B cell (primary cell): ENCODE measurements at places on chromosomes 3 and 15. TPM values are rescaled to one million over a fixed set of nuclear protein-coding genes. Genes with fewer than 3 reads are reported as not detected.

- no peaks in the 10 kb centered on the region for H3K27me3 ChIP-seq
- no peak overlapping the region for H3K27ac ChIP-seq
- no peak overlapping the region for H3K4me3 ChIP-seq
- H3K36me3 ChIP-seq: no peaks in the 10 kb centered on the region
Observed at GRCh38 chr3:42667523-42668412, 14.3 kb downstream of the ZBTB47 start.

Gene UROC1
- not detected in 2 replicates for total RNA-seq

Gene MST1R
- total RNA-seq: 2.4 and 2.8 TPM in 2 replicates

GRCh38 chr3:138598534-138598933 is 4.5 kb upstream of the CEP70 start:
- no peak for DNase-seq
- peaks cover 5% of the 10 kb centered on the region for H3K27me3 ChIP-seq
- H3K36me3 ChIP-seq: no peaks in the 10 kb centered on the region
- no peak overlapping the region for H3K4me3 ChIP-seq

DNA sequence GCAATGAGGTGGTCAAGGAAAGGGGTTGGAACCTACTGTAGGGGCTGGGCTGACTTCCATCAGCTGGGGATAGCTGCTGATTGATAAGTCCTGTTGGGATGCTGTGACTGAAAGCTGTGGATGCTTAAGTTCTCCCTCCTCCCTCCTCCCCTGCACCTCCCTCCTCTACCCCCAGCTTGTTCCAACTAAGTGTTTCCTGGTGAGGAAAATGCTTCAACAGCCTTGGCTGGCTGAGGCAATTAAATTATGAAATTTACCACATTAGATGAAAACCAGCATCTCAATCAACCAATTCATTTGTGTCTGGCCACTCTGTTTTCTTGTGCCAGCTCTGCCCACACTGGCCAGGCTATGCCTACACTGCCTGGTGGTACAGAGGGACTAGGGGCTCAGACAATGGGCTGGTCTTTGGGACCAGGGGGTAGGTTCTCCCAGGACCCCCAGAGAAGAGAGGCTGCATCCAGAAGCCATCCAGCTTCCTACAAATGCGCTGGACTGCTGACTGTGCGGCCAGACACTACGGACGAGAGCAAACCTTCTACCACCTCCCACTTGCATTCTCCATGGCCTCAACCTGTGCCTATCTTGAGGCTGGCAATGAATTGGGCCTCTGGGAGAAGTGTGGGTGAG is 2.5 kb downstream of the KLHL25 start:
- no peaks in the 10 kb centered on the region for H3K36me3 ChIP-seq
- no peak overlapping the region for H3K27ac ChIP-seq
- DNase-seq: no peak
- no peaks in the 10 kb centered on the region for H3K27me3 ChIP-seq
- peaks cover 21% of the 10 kb centered on the region for H3K4me1 ChIP-seq
- H3K4me3 ChIP-seq: no peak overlapping the region

Gene CACNA1D
- 0.07 TPM in 1 of 2 replicates, not detected in the other for total RNA-seq

GRCh38 chr15:100903168-100903554 is 16.0 kb upstream of the LRRK1 start:
- H3K4me1 ChIP-seq: no peaks in the 10 kb centered on the region
- no peaks in the 10 kb centered on the region for H3K36me3 ChIP-seq
- DNase-seq: no peak
- H3K4me3 ChIP-seq: no peak overlapping the region
- no peaks in the 10 kb centered on the region for H3K27me3 ChIP-seq

DNA sequence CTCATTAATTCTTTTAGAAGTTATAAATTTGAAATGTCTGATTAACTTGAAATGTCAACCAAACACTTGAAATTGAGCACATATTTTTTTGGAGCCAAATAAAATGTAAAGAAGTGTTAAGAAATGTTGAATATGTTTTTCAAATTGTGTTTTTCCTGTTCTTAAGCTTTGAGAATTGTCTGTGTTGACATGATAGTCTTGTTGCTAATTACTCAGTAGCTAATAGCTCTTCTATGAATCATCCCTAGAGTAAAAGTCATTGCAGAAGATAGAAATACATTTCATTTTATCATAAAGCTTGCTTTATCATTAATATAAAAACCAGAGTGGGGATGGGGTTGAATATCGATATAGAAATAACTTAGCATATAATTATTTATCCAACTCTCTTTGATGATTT is 41.9 kb upstream of the ABHD10 start:
- no peaks in the 10 kb centered on the region for H3K27me3 ChIP-seq
- H3K36me3 ChIP-seq: no peaks in the 10 kb centered on the region

GRCh38 chr3:70728311-70728710 is 415.9 kb upstream of the MDFIC2 start:
- no peaks in the 10 kb centered on the region for H3K4me1 ChIP-seq
- H3K27me3 ChIP-seq: no peaks in the 10 kb centered on the region
- no peak overlapping the region for H3K4me3 ChIP-seq
- no peaks in the 10 kb centered on the region for H3K36me3 ChIP-seq

DNA sequence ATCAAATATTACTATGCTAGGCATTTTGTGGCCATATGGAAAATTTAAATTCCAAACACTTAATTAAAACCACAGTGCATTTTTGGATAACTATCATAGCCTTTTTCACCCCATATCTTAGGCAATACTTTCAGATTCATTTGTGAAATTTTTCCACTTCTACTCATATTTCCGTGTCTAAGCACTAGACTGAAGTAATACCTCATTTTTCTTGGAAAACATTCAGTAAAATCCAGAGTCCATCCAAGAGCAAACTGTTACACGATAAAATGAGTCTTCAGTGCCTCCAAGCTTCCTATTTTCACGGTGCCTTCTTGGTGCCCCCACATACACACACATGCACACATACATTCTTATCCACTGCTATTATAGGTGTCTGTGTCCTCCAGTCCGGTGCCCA is 845.9 kb downstream of the TBL1XR1 start:
- no peak for DNase-seq
- H3K27ac ChIP-seq: no peak overlapping the region
- H3K36me3 ChIP-seq: no peaks in the 10 kb centered on the region

Gene ARPP19
- total RNA-seq: 147 and 152 TPM in 2 replicates

DNA sequence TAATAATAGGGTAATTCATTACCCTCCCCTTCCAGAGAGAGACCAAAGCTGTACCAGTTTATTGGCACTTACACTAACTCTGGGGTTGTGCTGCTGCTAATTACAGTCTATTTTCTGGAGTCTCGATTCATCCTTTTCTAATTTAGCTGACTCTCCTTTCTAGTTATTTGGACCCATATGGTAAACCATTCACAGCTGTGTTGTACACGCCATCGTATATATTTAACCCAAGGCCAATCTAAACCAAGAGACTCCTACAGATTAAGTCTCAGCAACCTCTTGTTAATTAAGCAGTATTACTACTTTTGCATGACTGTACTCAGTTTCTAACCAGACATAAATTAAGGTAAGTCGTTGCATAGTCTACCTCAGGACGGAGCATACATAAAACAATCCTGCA is 22.5 kb downstream of the ANXA2 start:
- no peaks in the 10 kb centered on the region for H3K4me1 ChIP-seq
- H3K27ac ChIP-seq: no peak overlapping the region
- DNase-seq: no peak
- no peaks in the 10 kb centered on the region for H3K27me3 ChIP-seq

- H3K27me3 ChIP-seq: no peaks in the 10 kb centered on the region
- no peak for DNase-seq
- no peaks in the 10 kb centered on the region for H3K36me3 ChIP-seq
- no peak overlapping the region for H3K4me3 ChIP-seq
- no peaks in the 10 kb centered on the region for H3K4me1 ChIP-seq
Observed at GRCh38 chr15:94970096-94970495, 738.7 kb downstream of the MCTP2 start.

Gene DCBLD2
- total RNA-seq: 2.1 and 3.5 TPM in 2 replicates

DNA sequence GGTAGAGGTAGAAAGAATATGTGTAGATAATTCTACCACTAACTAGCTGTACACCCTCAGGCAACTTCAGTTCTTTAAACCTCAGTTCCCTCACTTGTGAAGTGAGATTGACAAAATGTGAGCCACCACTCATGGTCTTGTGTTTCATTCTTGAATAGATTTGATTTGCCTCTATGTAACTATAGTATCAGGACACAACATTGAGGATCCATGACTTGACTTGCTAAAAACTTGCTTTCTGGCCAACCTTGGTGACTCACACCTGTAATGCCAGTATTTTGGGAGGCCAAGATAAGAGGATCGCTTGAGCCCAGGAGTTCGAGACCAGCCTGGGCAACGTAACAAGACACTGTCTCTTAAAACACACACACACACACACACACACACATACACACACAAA is 115.8 kb upstream of the FLNB start:
- DNase-seq: no peak
- H3K27ac ChIP-seq: no peak overlapping the region

GRCh38 chr3:131756405-131756804 is 253.6 kb upstream of the MRPL3 start:
- H3K4me3 ChIP-seq: no peak overlapping the region
- no peak overlapping the region for H3K27ac ChIP-seq
- no peak for DNase-seq
- H3K4me1 ChIP-seq: no peaks in the 10 kb centered on the region

DNA sequence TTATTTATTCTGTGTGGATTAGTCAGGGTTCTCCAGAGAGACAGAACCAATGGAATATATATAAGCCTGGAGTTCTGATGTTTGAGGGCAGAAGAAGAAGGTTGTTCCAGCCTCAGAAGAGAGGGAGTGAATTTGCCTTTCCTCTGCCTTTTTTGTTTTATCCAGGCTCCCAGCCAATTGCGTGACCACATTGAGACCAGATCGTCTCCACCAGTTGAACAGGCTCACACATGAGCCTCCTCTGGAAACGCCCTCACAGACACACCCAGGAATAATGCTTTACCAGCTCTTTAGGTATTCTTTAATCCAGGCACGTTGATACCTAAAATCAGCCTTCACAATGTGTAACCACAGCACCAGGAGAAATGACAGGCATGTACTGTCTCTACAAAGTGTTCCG is 923.1 kb downstream of the TBL1XR1 start:
- H3K36me3 ChIP-seq: no peaks in the 10 kb centered on the region
- no peaks in the 10 kb centered on the region for H3K4me1 ChIP-seq
- no peak overlapping the region for H3K4me3 ChIP-seq

GRCh38 chr15:70562906-70563305 is 200.5 kb downstream of the UACA start:
- H3K4me1 ChIP-seq: peaks cover 13% of the 10 kb centered on the region
- H3K36me3 ChIP-seq: no peaks in the 10 kb centered on the region
- no peak for DNase-seq
- H3K4me3 ChIP-seq: no peak overlapping the region

GRCh38 chr3:107468782-107469181 is 54.0 kb upstream of the BBX start:
- H3K4me3 ChIP-seq: no peak overlapping the region
- H3K36me3 ChIP-seq: no peaks in the 10 kb centered on the region
- H3K27me3 ChIP-seq: no peaks in the 10 kb centered on the region
- H3K4me1 ChIP-seq: no peaks in the 10 kb centered on the region
